ENCODE measurements at places on chromosomes 6 and 20.

- no peak for DNase-seq
These were observed 299.0 kb upstream of the STXBP5 start for GRCh38 chr6:146905181-146905704.

GRCh38 chr6:31352683-31353383 is 4.1 kb downstream of the HLA-B start:
- no peak for DNase-seq

GRCh38 chr20:48169650-48170225 is 384.5 kb upstream of the SULF2 start:
- no peak for DNase-seq

DNA sequence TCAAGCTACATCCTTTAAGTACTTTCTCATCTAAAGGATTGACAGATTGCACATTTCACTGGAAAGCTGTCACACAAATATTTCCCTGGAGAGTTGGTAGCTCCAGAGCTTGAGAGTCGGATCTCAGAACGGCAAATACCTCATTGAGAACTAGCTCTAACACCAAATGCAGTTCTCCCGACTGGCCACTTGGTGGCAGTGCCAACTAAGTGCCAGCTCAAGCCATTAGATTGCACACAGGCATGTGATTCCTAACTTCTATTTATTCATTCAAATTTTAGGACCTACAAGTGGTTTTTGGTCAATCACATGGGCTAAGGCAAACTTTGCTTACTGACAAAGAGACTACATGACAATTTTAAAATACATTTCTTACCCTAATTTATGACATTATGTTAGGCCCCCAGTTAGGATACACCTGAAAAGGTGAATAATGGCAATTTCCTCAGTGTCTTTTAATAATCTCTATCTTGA is 7.9 kb upstream of the MCHR2 start:
- DNase-seq = peak; percentile 61

GRCh38 chr6:42453031-42453653 is 1.4 kb upstream of the TRERF1 start:
- DNase-seq = peak; percentile 96

GRCh38 chr6:107644513-107644912 is 154.6 kb downstream of the SOBP start:
- no peak for DNase-seq

DNA sequence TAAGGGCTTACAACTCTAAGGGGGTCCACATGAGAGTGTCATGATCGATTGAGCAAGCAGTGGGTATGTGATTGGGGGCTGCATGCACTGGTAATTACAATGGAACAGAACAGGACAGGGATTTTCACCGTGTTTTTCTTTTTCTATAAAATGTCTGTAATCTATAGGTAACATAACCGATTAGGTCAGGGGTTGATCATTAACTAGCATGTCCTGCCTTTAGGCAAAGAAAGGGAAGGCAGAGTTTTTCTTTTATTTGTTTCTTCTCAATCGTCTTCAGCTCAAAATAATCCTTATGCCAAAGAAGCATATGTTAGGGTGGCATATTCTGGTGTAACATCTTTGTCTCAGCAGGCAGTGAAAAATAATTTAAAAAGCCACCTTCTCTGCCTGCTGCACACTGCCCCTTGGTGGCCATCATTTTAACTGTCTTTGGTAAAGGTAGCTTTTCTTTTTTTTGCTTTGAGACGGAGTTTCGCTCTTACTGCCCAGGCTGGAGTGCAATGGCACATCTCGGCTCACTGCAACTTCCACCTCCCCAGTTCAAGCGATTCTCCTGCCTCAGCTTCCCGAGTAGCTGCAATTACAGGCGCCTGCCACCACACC is 9.7 kb upstream of the CEP43 start:
- DNase-seq = no peak

- no peak for DNase-seq
These were observed 396.3 kb upstream of the EYS start for GRCh38 chr6:66103354-66103753.

- DNase-seq = peak; percentile 88
These were observed 46.5 kb upstream of the SNAP25 start for GRCh38 chr20:10171864-10172751.

- peak; percentile 63 for DNase-seq
These were observed 40.3 kb upstream of the AHI1 start for GRCh38 chr6:135537741-135538301.

DNA sequence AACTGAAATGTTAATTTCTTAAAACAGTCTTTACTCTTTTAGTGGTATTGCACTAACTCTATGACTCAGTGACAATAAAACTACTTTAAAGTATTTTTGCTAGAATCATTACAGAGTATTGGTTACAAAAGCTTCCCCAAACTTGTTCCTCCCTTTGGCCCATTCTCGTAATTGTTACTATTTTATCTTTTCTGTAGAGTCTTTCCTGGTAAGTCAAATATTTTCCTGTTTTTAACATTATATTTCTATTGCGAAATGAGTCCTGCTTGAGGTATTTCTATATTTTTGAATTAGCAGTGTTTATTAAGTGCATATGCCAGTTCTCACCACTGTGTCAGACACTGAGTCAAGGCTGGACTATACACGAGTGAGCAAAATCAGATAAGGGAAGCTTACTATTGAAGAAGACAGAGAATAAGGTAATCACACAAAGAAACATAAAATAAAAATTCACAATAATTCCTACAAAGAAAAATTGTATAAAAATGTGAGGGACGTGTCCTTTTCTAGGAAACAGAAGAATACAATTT is 970.5 kb downstream of the EYS start:
- no peak for DNase-seq

DNA sequence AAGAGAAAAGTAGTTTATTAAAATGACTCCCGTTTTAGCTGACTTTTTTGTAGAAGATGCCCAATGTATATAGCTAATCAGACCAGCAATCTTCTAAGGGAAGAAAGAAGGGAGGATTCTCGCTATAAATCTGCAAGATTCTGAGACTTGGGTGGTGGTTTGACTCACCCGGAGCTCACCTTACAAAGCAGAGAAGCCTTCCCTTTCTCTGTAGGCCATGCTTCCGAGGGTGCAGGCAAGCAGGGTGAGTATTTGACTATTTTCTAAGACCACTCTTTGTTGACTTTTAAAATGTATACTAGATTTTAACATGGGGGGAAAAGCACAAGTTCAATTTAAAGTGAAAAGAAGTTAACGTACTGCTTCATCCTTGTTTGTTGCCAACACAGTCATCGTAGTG is 2.7 kb downstream of the OLIG3 start:
- no peak for DNase-seq

DNA sequence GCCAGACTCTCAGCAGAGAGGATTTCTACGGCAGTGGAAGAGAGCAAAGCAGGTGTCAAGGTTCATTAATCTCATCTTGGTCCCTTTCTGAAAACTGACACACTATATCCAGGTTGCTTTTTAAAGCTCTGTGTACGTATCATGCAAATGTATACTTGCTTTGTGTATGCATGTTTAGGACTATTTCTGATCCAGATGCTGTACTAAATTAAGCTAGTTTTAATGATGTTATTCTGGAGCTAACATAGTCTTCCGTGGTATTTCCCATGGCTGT is 59.2 kb upstream of the SNX9 start:
- no peak for DNase-seq

DNA sequence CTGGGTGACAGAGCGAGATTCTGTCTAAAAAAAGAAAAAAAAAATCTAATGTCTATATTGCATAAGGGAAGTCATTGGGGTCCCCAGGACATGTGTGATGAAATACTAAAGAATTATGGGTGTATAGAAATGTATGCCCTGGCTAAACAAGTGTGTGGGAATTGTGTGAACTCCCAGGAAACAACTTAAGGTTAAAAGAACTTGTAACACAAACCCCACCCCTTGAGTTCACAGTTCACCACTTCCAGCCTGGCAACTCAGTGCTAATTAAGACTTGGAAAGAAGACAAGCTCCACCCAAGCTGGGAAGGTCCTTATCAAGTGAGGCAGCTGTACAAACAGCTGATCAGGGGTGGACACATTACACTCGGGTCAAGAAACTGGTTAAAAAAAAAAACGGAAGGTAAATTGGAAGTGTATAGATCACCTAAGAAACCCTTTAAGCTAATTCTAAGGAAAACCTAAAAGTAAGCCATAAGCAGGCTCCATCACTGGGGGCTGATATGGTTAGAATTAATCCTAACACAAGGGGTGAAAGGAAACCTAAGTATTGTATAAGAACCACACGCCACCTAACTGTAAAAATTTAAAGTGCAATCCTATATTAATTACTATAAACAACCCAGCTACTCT is 25.2 kb downstream of the HLA-A start:
- DNase-seq = no peak

DNA sequence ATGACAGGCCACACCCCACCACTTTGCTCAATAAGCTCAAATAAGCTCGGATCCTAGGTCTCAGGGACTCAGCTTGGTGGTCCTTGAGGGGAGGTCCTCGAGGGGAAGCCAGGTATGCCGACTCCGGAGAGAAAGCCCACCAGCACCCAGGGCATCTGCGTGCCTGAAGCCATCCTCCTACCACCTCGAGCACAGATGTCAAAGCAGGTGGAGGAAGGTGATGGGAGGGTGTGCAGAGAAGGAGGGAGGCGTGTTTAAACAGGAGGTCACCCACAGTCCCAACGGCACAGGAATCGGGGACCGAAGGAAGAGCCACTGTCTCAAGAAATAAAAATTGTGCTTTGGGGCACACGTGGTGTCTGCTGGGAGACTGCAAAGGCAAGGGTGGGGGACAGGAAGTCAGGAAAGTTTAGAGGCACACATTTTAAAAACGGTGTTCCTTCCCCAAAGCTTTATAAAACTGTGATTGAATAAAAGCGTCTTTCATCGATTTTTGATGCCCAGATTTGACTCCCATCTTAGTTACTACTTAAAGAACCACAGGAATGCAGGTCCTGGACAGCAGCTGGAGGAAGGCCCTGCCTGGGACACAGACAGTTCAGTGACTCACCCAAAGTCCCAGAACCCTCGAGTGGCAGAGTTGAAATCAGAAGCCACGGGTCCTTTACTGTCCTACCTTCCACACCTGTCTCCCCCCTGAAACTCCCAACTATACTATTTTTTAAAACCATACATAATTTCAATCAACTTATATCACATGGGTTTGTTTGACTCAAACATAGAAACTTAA is 221.0 kb upstream of the PDE10A start:
- DNase-seq = no peak

DNA sequence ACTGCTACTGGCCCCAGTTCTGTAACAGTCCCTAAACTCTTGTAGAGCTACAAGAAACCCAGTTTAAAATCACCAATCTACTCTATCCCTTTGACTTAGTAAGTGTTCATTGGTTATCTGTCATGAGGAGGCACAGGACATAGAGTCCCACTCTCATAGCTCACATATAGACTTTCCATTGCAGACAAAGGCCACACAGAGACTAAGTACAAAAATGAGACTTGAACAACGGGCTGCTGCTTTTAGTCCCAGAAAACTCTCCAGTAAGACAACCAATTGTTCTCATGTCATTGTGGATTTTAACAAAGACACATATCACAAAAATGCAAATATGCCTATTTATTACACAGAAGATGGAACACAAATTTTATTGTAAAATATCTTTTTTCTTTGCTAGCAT is 197.4 kb downstream of the PTPRK start:
- DNase-seq = no peak

DNA sequence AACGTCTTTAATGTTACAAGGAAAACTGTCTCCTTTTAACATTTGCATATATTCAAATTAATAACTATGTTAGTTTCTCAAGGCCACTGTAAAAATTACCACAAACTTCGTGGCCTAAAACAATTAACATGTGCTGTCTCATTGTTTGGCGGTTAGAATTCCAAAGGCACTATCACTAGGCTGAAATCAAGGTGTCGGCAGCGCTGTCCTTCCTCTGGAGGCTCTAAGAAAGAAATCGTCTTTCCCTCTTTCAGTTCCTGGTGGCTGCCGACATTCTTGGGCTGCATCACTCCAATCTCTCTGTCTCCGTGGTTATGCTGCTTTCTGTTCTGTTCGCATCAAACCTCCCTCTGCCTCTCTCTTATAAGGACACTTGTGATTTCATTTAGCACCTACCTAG is 4.2 kb downstream of the TPD52L1 start:
- DNase-seq = no peak

GRCh38 chr20:19725373-19725772 is 32.7 kb upstream of the RIN2 start:
- DNase-seq = no peak

GRCh38 chr6:11298651-11299420 is 66.4 kb upstream of the NEDD9 start:
- DNase-seq = peak; percentile 68

DNA sequence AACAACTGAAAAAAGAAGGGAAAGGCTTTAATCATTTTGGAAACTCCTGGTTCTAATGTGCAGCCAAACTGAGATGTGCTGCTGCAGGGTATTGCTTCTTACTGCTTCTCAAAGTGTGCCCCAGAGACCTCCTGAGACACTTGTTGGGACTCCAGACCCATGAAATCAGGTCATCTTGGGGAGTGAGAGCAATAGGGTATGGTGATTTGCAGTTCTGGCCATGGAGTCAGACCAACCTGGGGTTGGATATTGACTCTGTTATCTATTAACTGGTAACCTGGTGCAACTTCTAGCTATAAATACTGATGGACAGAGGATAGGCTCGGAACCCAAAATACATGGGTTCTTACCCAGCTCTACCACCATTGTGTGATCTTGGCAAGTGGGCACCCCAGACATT is 3.8 kb downstream of the TSPO2 start:
- DNase-seq = no peak

DNA sequence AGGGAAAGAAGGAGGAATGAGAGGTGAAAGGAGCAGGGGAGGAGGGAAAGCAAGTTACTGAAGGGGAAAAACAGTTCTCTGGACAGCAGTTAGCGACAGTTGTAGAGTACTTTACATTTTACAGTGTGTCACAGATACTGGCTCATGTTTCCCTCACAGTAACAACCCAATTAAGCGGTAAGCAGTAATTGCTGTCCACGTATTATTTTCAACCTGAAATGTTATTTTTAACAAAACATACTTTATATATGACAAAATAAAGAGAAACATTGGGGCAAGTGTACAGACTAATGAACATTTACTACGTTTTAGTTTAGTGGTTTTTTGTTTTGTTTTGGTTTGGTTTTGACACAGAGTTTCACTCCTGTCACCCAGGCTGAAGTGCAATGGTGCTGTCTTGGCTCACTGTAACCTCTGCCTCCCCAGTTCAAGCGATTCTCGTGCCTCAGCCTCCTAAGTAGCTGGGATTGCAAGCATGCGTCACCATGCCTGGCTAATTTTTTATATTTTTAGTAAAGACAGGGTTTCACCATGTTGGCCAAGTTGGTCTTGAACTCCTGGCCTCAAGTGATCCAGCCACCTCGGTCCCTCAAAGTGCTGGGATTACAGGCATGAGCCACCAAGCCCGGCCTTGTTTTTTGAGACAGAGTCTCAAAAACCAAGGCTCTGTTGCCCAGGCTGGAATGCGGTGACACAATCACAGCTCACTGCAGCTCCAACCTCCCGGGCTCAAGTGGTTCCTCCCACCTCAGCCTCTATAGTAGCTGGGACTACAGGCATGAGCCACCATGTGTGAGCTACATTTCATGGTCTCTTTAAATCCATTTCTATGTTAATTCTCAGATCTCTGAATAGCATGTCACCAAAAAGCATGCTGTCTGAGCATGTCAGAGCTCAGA is 22.6 kb upstream of the BTN3A2 start:
- DNase-seq = peak; percentile 71

DNA sequence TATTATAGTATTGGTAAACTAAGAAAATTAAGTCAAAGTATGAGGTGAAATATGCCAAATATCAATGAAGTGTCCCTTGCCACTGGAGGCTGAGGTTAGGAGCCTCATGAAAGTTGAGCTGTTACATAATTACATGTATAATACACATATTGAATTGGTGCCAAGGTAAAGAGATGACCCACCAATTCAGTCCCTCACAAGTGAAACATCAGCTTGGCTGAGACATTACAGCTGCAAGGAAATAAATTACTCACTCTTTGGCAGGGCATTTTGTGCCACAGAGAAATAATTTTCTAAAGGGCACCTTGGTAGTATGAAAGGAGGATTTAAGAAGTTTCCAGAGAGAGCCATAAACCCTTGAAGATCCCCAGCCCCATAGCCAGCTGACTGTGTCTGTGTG is 127.4 kb downstream of the ADGRG6 start:
- DNase-seq = no peak

Measured in endodermal cell (in vitro differentiated cells).